ENCODE measurements at places on chromosomes 7 and 10. TPM values are rescaled to one million over a fixed set of nuclear protein-coding genes. Genes with fewer than 3 reads are reported as not detected.

TAS2R4 gene
- polyA plus RNA-seq: not detected

GTF2IRD1 gene
- 46.7 TPM for polyA plus RNA-seq

CRHR2 gene
- 0.19 TPM for polyA plus RNA-seq

SPDYE5 gene
- 1.5 TPM for polyA plus RNA-seq

MYPN gene
- polyA plus RNA-seq: not detected

RFC2 gene
- polyA plus RNA-seq: 25.4 TPM

SNX10 gene
- 5.4 TPM for polyA plus RNA-seq

RBM17 gene
- polyA plus RNA-seq: 126 TPM

OR2A42 gene
- polyA plus RNA-seq: not detected

HOXA13 gene
- 6.2 TPM for polyA plus RNA-seq

SEMA3E gene
- 13.3 TPM for polyA plus RNA-seq

RUFY2 gene
- 11.5 TPM for polyA plus RNA-seq

FFAR4 gene
- 0.04 TPM for polyA plus RNA-seq

Data from hepatocyte (in vitro differentiated cells).